IMR-90 (cell line): ENCODE measurements at places on chromosomes 1 and 21.

GRCh38 chr1:172969611-172970010 is 81.1 kb downstream of the TNFSF18 start:
- DNase-seq: peak; percentile 84

DNA sequence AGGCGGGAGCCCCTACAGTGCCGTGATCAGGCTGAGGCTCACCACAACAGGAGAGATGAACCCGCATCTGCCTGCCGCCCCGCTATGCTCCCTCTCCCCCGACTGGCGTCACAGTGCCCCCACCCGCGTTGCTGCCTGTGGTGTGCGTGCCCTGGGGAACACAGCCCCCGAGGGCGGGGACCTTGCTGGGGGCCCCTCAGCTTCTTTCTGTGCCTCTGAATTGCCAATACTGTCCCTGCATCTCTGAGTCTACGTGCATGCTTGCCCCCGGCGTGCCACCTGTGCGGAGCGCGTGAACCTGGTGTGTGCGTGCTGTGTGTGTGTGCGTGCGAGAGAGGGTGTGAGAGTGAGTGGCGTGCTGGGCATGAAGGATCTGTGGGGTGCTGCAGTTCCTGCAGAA is 10.3 kb downstream of the PARS2 start:
- DNase-seq: no peak

- DNase-seq: no peak
Observed at GRCh38 chr1:185287451-185287850, 29.6 kb downstream of the IVNS1ABP start.

DNA sequence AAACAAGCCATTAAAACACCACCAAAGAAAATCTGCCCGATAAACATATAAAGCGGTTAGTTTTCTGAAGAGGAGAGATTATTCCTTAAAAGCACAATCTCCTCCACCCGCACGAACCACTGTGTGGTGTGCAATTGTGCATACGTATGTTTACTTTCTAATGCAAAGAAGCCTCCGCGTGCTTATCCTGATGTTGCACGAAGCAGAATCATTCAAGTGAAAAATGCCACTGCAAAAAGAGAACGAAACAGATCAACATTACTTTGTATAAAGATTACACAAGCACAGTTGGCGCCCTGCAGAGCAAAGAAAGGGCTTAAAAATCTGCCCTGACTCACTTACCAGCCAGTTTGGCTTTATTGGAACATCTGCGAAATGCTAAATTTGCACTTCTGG is 166.8 kb downstream of the ZNF281 start:
- DNase-seq: peak; percentile 55

- DNase-seq: peak; percentile 42
Observed at GRCh38 chr1:42259739-42260064, 75.3 kb downstream of the FOXJ3 start.

DNA sequence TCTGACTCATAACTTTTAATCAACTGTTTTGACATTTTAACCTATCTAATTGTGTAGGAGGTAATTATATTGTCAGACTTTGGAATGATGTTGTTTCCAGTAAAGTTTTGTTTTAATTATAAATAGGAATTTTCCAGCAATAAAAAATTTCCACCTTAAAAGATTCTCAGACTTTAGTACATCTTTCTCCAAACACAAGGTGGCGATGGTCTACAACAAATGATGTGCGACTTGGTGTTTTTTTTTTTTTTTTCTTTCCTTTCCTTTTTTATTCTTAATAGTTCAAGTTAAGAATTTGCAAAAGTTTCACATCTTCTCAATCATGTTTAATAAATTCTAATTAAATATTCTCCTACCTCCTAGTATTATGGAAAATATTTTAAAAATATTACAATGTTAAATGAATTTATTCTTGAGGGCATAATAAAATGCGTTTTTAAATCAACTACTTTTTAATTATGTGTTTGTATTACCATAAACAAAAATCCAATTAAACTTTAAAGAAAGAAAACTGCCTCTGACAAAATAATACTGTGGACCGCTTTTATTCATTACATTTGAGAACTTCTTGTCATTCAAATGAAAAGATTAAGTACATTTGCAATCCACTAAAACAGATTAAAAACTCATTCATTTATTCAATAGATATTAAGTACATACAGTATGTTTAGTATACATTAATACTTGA is 4.4 kb upstream of the ADAMTS1 start:
- DNase-seq: peak; percentile 80

GRCh38 chr21:29258626-29259338 is 39.9 kb upstream of the BACH1 start:
- DNase-seq: peak; percentile 89

- no peak for DNase-seq
Observed at GRCh38 chr1:14254251-14254650, 344.2 kb upstream of the KAZN start.
